ENCODE measurements at places on chromosomes 11 and 22.

DNA sequence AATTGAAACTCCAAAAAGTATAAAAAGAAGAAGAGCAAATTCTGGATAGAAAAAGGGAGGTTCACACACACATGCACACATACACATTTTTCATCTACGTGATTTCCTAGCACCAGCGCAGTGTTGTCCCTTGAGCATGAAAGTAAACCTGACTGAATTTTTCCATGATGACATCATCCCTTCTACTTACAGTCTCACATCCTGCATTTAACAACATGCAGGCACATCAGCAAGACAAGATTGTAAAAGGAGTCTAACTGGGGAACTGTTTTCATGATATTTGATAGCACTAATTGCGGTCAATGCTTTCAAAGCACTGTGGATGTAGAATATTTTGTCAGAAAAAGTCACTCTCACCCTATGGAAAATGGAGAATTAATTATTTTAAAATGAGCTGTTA, 36.6 kb downstream of the GAS2 start:
- DNase-seq = no peak

GRCh38 chr11:66227700-66228099, 40.7 kb upstream of the RAB1B start:
- DNase-seq = no peak

DNA sequence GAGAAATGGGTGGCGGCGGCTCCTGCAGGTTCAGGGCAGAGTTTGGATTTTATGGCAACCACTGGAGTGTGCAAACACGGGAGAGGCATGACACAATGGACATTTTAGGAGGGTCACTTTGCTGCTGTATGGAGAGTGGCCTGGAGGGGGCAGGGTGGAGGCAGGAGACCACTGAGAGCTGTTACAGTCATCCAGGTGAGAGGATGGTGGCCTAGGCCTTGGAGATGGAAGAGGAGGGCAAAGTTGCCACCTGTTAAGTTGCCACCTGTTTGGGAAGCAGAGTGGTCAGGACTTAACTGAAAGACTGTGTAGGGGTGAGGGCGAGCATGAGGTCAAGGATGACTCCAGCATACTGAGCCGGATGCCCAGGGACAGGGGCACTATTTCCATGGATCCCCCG, 2.3 kb upstream of the RAD9A start:
- no peak for DNase-seq

- peak; percentile 97 for DNase-seq
These were observed at the start of the genes ACAD8 and THYN1 for GRCh38 chr11:134253188-134253993. Gene ACAD8, plus strand, starts transcription at chr11:134253568. Its CDS starts 33 bp downstream, at chr11:134253601. Gene THYN1, minus strand, starts transcription at chr11:134253352. Its CDS starts 470 bp downstream, at chr11:134252882.

DNA sequence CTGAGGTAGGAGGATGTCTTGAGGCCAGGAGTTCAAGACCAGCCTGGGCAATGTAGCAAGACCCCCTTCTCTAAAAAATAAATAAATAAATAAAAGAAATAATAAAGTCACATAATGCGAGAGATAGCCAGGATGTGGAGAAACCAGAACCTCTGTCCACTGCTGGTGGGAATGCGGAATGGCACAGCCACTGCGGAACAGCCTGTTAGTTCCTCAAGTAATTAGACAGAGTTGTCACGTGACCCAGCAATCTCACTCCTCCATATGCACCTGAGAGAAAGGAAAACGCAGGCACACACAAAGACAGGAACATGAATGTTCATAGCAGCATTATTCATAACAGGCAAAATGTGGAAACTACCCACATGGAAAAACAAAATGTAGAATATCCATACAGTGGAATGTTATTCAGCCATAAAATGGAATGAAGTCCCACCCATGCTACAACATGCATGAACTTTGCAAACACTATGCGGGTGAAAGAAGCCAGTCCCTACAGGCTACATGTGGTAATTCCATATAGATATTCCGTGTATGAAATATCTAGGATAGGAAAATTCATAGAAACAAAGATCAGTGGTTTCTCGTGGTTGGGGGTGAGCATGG, 27.4 kb downstream of the LIF start:
- no peak for DNase-seq

- no peak for DNase-seq
These were observed 46.4 kb downstream of the QSER1 start for GRCh38 chr11:32939046-32939445.

- DNase-seq = no peak
These were observed 23.7 kb upstream of the PDE3B start for GRCh38 chr11:14619603-14620531.

DNA sequence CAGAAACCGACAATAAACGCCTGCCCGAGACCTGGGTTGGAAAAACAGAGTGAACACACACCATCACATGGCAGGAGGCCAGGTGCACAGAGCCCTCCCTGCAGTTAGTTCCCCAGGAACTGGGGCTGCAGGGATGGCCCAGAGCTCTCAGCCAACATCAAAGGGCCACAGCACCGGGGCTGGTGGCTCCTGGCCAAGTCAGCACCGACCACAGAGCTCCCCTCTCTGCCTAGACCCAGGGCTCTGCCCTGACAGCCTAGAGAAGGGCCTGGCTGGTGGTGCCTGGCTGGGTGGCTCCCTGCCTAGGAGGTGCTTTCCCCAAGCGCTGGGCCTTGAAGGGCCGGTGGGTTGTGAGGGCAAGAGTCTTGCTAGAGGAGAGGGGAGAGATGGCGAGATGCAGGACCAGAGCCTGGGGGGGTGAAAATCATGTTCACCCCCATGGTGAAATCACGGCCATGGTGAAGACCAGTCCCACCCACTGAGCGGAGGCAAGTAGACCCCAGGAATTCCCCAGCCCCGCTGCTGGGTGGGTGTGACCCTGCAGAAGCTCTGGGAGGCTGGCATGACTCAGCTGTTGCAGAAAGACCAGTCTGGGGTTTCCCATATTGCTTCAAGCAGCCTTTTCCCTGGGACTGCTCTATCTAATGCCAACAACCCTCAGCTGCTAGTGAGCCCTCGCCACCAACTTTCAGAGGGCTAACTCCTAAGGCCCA, 7.2 kb upstream of the BID start:
- no peak for DNase-seq

- DNase-seq = no peak
These were observed 145.0 kb downstream of the CCDC34 start for GRCh38 chr11:27217948-27218420.

GRCh38 chr22:41296826-41297667, 4.3 kb upstream of the ZC3H7B start:
- DNase-seq = no peak

- no peak for DNase-seq
These were observed 9.0 kb upstream of the AGBL2 start for GRCh38 chr11:47724041-47724729.

GRCh38 chr11:61172356-61172755, 11.1 kb upstream of the VPS37C start:
- DNase-seq = peak; percentile 14

- DNase-seq = no peak
These were observed 78.3 kb upstream of the SCUBE2 start for GRCh38 chr11:9169595-9170295.

DNA sequence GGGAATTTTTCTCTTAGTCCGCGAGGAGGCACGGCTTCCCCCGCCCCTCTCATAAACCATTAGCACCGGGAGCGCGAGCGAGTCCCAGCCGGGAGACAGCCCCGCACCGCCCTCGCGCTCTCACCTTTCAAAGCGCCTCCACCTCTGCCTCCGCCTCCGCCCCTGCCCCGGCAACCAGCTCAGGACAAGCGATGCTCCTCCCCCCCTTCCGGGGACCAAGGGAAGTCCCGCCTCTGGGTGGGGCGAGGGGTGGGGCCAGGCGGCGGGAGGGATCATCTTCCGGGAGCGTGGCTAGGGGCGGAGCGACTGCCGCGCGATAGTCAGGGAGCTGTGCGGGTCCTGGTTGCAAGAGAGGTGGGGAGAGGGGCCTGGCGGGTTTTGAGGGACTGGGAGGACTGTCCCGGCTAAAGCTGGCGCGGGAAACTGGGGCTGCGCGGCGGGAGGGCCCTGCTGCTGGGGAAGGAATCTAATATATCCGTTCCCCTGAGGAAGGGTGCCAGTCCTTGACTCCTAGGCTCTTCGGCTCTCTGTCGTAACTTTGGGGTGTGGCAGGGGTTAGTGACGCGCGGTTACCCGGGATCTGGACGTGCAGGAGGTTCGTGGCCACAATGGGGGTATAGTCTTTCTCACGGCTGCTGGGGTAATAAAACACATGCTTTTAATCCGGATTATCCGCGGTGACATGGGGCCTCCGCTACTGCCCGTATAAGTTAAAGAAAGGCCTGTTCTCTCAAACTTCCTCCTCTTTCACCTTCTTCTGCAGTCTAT, at the start of the genes CCDC82 and JRKL:
Gene CCDC82, minus strand, starts transcription at position 193 of the 768 bp plus-strand sequence. CDS start 5,165 bp downstream, outside the sequence.
Gene JRKL, plus strand, starts transcription at position 294 of the 768 bp plus-strand sequence. CDS start 637 bp downstream, outside the sequence.
- peak; percentile 98 for DNase-seq

DNA sequence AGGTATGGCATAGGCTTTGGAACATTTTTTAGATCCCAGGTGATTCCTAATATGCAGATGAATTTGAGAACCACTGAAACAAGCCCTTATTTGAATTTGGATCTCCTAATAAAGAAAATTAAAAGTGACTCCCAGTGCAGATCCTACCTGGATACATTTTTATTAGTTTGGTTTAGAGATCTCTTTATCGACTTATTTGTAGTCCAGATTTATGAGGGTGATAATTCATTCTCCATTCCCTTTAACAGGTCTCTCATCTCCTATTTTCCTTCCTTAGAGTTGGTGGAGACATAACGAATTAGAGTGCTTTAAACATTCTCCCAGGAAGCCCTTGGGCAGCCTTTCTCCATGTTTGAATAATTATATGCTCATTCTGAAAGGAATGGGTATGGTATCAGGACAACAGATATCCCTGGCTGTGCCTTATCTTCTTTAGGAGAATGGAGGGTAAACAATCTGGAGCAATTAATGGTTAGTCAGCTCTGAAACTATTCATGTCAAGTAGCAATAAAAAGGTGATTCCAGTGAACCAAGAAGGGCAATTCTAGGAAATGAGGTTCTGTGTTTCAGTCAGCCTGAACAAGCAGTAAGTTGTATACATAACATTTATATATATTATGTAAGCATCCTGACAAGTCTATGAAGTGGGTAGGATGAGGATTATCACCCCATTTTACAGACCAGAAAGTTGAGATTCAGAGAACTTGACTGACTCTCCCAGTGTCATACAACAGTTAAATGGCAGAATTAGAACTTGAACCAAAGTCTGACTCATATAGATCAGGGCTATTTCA, 53.9 kb upstream of the RCE1 start:
- DNase-seq = no peak

GRCh38 chr11:324156-324555, 3.5 kb upstream of the IFITM3 start:
- DNase-seq = peak; percentile 58

DNA sequence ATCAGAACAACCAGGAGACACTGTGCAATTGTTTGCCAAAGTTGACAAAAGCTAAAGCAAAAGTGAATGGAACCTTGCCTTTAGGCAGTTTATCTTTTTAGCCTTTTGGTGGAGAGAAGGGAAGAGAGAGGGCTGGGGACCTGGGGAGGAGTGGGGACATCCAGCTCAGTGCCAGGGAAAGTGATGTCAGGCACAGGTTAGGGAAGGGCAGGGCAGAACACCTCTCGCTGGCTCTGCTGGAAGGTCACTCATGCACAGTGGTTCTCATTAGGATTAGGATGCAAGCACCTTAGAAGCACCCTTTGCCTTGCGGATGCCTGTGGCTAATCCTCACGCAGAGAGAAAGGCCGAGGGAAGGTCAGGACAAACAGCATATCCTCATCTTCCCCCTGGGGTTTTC, 14.3 kb upstream of the LINC01488 start:
- DNase-seq = no peak

DNA sequence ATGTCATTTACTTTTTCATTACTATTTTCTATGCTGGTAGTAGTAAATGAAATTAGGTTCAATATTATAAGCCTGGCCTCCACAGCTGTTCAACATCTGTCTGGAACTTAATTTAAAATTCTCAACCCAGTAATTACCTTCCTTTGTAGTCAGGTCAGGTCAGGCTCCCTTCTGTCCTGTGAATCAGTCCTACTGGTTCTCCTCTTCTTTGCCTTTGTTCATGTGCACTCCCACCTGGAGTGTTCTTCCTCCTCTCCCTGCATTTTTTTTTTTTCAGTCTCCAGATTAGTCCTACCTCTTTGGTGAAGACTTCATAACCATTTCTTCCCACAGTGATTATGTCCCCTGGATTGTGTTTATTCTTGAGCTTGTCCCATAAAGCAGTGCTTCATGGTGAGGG, 67.9 kb downstream of the DKK3 start:
- DNase-seq = no peak

DNA sequence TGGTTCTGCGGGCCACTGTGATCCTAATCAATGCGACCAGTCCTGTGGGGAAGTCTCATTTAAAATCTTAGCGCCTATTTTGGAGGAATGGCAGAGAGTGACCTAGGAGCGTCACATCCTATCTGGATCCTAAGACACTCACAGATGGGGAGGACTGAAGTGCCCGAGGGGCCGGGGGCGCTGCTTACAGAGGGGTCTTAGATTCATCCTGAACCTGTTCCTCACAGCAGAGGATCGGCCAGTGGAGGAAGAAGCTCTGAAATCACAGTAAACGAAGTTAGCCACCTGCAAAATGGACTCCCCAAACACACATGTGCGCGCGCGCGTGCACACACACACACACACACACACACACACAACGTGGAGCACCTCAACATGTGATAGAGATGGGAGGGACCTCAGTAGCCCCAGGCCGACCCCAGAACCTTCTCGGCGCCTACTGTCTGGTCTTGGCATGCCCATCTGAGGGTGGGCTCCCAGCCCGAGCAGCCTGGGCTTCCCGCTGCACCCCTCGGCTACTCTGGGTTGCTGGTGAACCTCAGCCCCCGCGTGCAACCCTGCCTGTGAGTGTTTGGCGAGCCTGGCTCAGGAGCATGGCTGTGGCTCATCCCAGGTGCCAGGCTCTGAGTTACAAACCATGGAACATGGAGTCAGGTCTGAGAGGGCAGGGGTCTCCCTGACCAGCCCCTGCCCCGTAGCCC, 613.3 kb downstream of the TBC1D22A start:
- DNase-seq = peak; percentile 23

DNA sequence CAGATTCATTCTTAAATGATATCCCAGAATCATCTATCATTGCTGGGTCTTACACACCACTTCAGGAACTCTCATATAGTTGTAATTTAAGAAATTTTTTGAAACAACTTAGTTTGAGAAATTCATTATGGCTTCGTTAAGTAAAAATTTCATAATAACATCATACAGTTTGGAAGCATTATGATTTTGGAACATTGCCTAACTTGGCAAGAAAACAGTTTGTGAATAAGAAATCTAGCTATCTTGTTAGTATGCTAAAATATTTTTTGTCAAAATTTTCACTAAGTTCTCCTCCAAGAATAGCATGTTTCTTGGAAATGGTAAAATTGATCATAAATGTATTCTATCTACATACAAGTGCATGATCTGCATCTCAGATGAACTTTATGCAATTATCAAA, 217.7 kb downstream of the CNTN5 start:
- no peak for DNase-seq

GRCh38 chr11:63583357-63583677, 20.1 kb upstream of the PLAAT2 start:
- DNase-seq = no peak

GRCh38 chr11:44944853-44945235, 5.8 kb downstream of the TP53I11 start:
- no peak for DNase-seq

GRCh38 chr11:9762531-9762930, 98.7 kb downstream of the SWAP70 start:
- no peak for DNase-seq
